Iris pigment epithelial cell (primary cell): ENCODE measurements at places on chromosomes 4 and X.

DNA sequence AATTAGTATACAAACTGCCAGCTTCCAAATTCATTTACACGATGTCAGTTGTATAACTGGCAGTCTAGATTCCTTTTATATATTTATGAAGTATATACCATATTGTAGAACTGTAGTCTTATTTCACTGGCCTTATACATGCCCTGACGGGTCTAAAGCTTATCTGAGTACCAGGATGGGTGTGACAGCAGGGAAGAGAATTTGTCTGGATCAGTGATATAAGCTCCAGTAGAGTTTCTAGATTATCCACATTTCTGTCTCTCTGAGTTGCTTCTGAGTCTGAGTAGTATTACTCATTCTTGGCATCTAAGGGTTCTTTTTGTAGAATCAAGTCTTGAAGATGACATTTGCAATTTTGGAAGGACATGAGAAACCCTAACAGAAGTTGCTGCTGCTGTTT, 101.3 kb downstream of the RPA4 start:
- peak; percentile 32 for DNase-seq

DNA sequence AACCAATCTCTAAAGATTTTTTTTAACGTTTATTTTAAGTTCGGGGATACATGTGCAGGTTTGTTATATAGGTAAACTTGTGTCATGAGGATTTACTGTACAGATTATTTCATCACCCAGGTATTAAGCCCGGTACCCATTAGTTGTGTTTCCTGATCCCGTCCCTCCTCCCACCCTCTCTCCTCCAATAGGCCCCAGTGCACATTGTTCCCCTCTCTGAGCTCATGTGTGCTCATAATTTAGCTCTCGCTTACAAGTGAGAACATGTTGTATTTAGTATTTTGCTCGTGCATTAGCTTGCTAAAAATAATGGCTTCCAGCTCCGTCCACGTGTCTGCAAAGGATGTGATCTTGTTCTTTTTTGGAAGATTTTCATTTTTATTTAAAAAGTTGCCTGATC, 2309.4 kb upstream of the AGA start:
- DNase-seq: no peak

- no peak for DNase-seq
These were observed 122.8 kb downstream of the SLC10A7 start for GRCh38 chr4:146398896-146399445.

DNA sequence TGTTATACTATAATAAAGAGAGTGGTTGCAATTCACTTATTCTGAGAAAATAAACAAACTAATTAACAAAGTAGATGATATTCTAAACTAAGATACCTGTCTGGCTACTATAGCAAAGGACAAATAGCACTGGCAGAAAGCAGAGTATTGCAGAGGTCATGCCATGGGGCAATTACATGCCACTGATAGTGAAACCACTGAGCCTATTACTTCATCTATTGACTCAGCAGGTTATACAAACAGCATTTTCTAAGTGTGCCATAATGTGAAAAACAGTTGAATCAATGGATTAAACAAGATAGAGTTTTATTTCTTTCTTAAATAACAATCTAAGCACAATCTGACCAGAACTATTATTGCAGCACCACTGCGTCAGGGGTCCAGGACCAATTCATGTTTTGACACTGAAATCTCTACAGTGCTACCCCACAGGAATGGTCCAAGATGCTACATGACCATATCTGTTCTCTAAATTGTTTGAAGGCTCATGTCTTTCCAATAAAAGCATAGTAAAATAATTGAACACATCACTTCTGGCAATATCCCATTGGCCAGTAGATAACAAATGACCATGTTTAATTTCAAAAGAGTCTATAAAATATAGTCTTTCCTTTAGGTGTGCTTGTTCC, 389.5 kb upstream of the GRID2 start:
- DNase-seq: no peak

DNA sequence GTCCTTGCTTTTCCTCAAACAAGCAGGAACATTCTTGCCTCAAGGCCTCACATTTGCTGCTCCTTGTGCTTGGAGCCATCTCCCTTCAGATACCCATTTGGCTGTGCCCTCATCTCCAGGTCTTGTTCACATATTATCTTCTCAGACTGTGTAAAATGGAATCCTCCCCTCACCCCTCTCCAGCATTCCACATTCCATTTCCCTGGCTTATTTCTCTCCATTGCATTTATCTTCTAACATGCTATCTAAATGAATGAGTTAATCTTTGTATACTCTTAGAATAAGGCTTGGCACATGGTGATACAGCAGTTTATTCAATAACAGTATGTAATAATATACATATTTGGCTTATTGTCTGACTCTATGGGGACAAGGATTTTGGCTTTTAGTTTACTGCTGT, 8.8 kb upstream of the GALNT7 start:
- DNase-seq: no peak

DNA sequence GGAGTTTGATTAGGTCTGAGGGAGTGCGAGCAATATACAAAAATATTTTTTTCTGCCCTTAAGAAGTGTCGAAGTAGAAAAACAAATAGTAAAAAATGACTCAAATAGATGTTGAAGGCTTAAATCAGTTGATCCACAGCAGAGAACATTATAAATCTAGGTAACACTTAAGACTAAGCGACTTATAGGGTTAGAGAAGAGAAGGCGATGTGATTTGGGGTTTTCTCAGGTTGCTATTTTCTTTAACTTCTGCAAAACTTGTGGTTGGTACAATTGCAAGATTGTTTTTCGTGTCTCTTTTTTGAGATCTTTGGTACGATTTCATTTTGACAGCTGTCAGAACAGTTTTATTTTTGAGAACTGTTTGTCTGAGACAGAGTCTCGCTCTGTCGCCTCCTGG, 1479.5 kb downstream of the PCDH7 start:
- DNase-seq: no peak

GRCh38 chr4:40225497-40225896, 28.7 kb downstream of the RHOH start:
- no peak for DNase-seq

- DNase-seq: no peak
These were observed 24.7 kb downstream of the NAT8L start for GRCh38 chr4:2083826-2084160.

GRCh38 chr4:164023214-164023613, 528.7 kb downstream of the TMA16 start:
- DNase-seq: no peak

- DNase-seq: no peak
These were observed 88.7 kb downstream of the PDLIM5 start for GRCh38 chr4:94540476-94540875.

DNA sequence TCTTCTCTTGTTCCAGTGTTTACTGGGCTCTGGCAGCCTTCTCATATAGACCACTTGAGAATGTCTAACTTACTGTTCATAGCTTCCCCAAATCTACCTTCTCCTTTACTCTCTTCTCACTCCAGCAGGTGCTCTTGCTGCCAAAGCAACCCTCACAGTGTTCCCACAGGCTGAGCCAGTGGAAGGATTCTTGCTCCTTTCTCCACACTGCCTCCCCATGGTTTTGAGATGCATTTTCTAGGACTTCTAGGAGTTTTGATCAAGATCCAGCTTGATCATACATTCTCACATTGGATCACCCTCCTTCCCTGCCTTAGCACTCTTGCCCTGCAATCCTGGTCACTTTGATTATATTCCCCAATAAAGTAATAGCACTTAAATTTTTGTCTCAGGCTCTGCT, 230.8 kb downstream of the TMEM47 start:
- no peak for DNase-seq

DNA sequence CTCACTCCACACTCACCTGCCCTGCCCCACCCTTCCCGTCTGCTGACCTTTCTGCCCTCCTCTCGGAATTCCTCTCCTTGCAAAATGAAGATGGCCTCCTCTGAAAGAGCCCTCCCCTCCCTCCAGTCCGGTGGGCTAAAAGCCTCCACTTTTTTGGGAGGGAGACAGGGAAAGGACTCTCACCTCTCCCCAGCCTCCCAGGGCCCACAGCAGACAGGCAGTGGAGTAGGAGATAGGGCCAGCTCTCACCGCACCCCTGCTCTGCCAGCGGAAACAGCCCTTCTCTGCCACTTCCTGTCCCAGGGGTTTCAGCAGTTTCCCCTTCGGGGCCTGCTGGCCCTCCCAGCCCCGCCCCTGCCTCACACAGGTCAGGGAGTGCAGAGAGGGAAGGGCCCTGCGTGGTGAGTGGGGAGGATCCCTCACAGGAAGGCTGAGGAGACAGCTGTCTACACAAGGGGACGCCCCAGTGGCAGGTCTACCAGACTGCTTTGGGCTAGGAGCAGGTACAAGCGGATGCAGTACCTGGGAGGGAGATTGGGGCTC, 18.2 kb downstream of the ELF4 start:
- DNase-seq: no peak

DNA sequence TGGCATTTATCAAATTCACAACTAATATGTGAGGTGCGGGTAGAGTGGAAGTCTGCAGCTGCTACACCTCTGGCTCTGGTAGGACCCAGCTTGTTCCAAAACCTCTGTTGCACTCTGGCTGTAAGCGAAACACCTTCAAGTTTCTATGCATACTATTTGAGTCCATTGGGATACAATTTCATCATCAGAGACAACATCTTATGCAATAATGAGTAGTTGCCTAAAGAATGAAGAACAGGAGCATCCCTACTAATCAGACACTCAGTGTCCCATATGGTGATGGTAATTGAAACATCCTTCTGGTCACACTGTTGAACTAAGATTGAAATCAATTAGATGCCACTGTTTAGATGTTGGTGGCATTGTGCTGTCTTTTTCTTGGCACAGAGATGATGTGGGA, 178.4 kb downstream of the MGST2 start:
- DNase-seq: peak; percentile 31

DNA sequence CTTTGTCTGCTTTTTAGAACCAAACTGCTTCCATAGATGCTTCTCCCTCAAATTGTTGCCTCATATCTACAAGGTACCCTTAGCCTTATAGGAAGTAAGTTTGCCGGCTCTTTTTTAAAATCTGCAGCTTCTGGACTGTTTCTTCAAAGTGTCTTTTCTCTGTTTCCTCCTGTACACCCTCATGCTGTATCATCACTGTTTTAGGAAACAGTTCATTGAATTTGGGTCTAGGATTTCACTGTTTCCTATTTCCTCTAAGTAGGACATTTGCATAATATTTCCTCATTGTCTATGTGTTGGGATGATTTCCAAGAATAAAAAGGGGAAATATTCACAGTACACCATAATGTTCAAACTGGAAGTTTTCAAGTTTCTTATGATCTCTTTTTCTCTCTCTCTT, 43.0 kb downstream of the BANK1 start:
- no peak for DNase-seq
